ENCODE measurements at places on chromosomes 3 and 15.

DNA sequence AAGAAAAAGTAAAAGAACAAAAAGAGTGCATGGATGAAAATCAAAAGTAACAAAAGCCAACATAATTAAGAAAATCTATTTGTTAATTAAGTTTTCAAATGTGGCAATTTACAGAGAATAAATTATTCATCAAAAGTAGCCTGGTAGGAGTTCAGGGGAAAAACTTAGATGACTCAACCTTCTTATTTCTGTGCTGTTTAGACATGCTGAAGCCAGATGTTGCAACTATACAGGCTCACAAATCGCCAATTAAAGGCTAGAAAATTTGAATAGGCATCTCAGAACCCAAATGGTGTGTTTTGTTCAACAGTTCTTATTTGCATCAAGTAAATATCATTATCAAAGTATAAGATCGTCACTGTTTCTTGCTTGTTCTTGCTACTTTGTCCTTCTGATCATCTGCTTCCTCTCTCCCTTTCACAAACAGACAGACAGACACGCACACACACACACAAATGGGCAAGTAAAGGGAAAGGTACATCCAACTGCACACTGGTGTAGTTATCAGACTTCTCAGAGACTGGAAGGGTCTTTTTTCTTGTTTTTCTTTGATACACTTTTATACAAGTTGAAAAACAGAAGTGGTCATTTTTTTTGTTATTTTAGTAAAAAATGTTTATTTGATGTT lies 572.2 kb downstream of the MECOM start:
- no peak for DNase-seq

- no peak for DNase-seq
Measured at GRCh38 chr15:25345943-25346342, 92.9 kb downstream of the UBE3A start.

- DNase-seq = no peak
Measured at GRCh38 chr3:143848704-143849103, 436 bp upstream of the SLC9A9 start.

DNA sequence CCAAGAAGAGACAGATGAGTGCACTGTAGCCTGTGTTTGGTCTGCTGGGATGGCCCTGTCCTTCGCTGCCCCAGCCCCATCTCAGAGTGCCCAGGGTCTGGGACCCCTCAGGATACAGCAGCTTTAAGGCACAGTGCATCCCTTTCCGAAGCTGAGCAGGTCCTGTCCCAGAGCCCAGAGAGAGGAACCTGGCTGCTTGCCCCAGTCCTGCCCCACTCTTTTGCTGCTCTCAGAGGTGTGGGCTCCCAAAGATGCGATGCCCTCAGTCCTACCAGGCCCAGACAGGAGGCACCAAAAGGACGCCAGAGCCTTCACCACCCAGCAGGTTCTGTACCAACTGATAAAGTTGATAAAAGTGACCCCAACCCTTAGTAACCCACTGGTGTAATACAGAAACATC lies 8.2 kb downstream of the PLCD1 start:
- no peak for DNase-seq

DNA sequence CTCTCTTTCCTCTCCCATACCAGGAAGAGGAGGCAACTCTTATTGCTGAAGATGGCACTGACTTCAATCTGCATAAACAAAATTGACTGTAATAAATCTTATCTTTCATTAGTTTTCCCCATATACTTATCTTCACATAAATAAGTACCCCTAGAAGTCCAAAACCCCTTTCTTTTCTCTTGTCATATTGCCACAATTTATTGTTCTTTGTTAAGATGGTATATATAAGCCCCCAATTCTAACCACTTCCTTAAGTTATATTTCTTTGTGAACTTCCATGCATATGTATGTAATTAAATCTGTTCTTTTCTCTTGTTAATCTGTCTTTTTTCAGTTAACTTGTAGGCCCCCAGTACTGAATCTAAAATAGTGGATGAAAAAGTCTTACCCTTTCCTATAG lies 68.8 kb downstream of the TNIK start:
- DNase-seq = no peak

DNA sequence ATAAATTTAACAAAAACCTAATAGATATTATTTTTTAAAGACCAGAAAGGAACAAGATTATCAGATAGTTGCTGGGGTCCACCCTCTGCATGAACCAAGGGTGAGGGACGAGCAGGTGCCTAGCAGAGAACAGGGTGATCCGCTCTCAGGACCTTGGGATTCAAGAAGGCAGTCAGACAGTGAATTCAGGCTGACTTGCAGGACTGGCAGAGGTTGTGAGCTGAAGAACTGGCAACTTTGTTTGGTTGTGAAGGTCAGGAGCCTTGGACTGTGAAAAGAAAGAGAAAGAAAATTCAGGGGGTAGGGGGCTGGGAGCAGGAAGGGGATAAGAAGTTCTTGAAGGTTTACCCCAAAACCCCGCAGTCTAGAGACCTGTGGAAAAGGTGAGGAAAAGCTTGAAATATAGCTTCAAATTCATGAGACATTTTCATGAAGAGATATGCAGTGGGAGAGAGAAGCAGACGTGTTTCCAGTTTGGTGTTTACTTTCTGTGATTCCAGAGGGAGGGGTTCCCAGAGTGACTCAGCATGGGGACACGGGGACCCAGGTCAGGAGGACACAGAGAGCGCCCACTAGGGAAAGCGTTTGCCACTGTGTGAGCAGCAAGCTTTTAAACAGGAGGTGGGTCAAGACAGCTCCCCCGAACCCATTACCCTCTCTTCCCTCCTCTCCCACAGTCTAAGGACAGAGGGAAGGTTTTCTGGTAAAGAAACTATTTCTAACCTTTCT lies 217.2 kb upstream of the UMPS start:
- no peak for DNase-seq

DNA sequence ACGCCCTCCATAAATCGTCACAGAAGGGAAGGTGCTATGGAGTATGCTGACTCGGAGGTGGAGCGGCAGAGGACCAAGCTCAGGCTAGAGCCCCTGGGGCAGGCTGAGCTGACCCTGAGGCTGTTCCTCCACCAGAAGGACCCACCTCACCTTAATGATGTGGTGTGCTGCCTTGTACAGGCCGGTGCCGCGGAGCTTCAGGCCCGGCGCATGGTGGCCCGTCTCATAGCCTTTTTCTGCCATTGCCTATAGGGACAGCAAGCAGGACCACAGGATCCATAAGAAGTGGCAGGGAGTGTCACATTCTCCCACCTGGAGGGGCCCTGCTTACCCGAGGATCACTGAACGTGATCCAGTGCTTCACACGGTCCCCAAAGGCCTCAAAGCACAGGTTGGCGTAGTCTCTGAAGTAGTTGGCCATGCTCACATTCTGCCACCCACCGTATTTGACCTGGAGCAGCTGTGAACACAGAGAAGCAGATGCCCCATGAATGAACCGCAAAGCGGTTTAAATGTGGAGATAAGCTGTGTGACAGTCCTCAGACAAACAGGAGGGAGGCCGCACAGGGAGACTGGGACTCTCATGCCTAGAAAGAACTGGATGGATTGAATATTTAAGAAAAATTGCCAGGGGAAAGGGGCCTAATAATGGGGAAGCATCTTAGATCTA lies 4.8 kb downstream of the LCTL start:
- no peak for DNase-seq

DNA sequence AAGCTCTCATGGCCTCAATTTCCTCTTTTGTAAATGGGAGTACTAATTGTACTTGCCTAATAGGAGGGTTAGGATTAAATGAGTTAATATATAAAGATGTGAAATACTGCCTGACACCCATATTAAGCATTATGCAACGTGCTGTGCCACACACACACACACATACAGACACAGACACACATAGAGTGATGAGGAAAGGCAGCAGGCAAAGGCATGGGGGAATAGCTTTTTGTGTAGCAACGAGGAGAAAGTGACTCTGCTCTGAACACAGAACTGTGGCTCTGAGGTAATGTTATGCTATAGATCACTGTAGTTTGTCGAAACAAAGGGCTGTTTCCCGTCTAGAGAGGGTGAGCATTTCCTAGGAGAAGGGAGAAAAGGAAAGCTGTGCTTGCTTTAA lies 233.3 kb upstream of the SLCO3A1 start:
- DNase-seq = no peak

GRCh38 chr3:102106416-102107097 lies 257.2 kb downstream of the NFKBIZ start:
- no peak for DNase-seq

DNA sequence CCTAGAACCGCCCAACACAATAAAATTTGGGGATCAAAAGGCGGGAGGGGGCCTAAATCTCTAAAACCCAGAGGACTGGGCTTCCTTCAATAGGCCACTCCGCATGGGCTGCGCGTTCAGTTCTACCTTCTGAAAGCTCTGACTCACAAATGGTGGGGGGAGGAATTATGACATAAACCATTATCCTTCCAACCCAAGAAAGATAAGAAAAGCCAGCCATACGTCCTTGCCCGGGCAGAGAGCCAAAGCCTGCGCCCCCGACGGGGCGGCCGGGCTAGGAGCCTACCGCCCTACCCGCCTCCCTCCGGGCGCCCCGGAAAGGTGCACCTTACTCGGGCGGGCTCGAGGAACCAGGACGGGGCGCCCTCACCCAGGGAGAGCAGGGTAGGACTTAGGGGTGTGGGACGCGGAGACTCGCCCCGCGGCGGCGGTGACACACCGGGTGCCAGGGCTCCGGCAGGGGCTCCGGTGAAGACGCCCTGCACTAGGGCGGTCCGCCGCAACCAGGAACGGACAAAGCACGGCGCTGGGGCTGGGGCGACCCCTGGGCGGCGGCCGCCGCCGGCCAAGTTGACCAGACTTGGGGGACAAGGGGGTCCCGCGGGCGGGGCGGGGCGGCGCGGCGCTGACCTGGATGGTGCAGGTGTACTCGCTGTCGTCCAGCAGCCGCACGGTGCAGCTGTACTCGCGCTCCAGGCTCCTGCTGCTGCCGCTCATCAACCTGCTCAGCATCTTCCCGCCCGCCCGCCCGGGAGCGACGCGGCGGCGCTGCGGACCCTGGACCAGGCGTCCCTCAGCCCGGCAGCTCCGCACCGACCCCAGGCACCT lies 534 bp downstream of the FRMD5 start:
- no peak for DNase-seq
